ENCODE measurements at places on chromosomes 7 and 10. TPM values are rescaled to one million over a fixed set of nuclear protein-coding genes. Genes with fewer than 3 reads are reported as not detected.
A peak's percentile ranks its signal among the peaks of the same experiment; 100 is the strongest.

Gene MEOX2
- total RNA-seq, result not detected

Gene STEAP4
- not detected for total RNA-seq

Gene PPP1R9A
- total RNA-seq, result not detected

Gene C10orf71
- total RNA-seq, result not detected

Gene TPK1
- total RNA-seq, result 19.1 TPM

GRCh38 chr7:44767912-44768627, 19.4 kb downstream of the ZMIZ2 start:
- peak overlapping the region; percentile 39 for H3K27ac ChIP-seq
- H3K36me3 ChIP-seq, result peaks cover 32% of the 10 kb centered on the region
- H3K4me1 ChIP-seq, result peaks cover 35% of the 10 kb centered on the region
- H3K27me3 ChIP-seq, result no peaks in the 10 kb centered on the region
- no peak for DNase-seq

DNA sequence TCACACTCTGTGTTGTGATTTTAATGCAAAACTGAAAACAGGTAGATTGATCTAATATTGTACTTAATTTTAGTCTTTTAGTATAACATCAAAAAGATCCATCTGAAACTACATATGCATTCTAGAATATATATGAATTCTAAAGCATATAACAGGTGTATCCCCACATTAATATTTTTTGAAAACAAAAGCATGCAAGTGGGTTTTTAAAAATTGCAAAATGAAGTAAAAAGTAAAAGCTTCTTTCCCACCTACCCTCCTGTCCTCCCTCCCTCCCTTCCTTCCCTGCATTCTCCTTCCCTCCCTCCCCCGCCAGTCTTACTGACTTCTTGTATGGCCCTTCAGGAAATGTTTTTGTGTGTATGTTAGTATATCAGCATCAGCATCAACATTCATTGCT, 14.6 kb upstream of the STMP1 start:
- no peaks in the 10 kb centered on the region for H3K4me1 ChIP-seq
- no peak for DNase-seq
- H3K36me3 ChIP-seq, result peaks cover 24% of the 10 kb centered on the region

GRCh38 chr10:36538953-36539586, 586.3 kb upstream of the ANKRD30A start:
- H3K4me1 ChIP-seq, result no peaks in the 10 kb centered on the region
- H3K4me3 ChIP-seq, result no peak overlapping the region
- DNase-seq, result no peak
- no peak overlapping the region for H3K27ac ChIP-seq

- H3K4me1 ChIP-seq, result peaks cover 7% of the 10 kb centered on the region
- no peak for DNase-seq
- no peak overlapping the region for H3K4me3 ChIP-seq
- no peak overlapping the region for H3K27ac ChIP-seq
- H3K36me3 ChIP-seq, result no peaks in the 10 kb centered on the region
Measured at GRCh38 chr7:157926107-157926506, 589.3 kb downstream of the DNAJB6 start.

- no peak overlapping the region for H3K4me3 ChIP-seq
- no peak overlapping the region for H3K27ac ChIP-seq
Measured at GRCh38 chr7:30722187-30722586, 29.7 kb upstream of the INMT start.

DNA sequence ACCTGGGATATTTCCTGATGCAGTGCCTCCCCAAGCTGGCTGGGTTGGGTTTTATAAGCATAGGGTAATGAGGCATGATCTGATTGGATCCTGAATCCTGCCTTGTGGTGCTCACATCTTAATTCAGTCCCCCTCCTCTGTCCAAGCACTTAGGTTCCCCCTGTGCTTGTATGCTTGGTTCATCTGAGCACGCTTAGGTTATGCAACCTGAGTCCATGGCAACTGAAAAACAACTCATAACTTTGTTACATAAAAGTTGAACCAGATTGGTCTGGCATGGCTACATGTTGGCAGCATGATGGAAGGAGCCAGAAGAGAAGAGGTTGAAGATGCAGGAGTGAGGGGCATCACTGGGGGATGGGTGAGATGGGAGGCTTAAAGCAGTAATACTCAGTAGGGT, 57.3 kb upstream of the OSBPL3 start:
- no peak for DNase-seq
- no peak overlapping the region for H3K27ac ChIP-seq
- no peak overlapping the region for H3K4me3 ChIP-seq

DNA sequence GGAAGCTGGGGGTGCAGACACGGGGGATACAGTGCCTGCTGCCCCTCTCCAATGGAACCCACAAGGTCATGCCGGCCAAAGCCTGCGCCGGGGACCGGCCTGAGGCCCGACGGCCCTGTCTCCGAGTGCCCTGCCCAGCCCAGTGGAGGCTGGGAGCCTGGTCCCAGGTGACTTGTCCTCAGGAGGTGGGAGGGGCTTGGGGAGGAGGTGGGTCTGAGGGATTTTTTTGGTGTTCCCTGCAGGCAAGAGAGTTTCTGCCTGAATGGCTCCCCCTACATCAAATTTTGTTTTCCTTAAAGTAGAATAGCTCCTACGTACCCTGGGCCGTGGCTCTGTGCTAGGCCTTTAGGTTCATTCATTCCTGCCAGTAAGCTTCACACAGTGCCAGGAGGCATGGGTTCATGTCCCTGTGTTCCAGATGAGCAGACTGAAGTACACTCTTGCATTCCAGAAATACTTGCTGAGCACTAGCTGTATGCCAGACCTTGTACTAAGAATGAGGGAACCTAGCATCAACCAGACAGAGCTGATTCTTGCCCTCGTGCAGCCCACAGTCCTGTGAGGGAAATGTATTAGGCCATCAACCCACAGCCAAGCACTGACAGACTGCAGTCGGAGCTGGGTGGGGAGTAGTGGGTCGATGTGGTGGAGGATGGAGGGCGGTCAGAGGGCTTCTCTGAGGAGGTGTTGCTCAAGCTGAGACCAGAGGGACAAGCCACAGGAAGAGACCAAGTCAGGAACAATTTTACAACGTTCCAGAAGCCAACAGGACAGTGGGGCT, 31.1 kb downstream of the TBATA start:
- H3K36me3 ChIP-seq, result no peaks in the 10 kb centered on the region
- DNase-seq, result no peak
- H3K27ac ChIP-seq, result no peak overlapping the region
- no peaks in the 10 kb centered on the region for H3K27me3 ChIP-seq

DNA sequence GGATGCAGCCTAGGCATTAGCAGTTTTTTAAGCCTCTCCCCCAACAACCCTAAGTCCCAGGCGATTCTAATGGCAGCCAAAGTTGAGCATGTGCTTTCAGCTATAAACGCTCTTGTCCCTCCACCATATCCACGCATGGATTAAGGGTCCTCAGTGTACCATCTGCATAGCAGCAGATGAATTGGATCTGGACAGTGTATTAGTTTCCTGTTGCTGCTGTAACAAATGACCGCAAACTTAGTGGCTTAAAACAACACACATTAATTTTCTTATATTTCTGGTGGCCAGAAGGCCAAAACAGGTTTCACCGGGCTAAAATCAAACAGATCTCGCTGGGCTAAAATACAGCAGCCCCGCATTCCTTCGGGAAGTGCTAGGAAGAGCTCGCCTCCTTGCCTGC, 13.1 kb downstream of the TSPAN33 start:
- H3K4me1 ChIP-seq, result no peaks in the 10 kb centered on the region
- H3K36me3 ChIP-seq, result no peaks in the 10 kb centered on the region
- DNase-seq, result no peak
- no peak overlapping the region for H3K4me3 ChIP-seq

DNA sequence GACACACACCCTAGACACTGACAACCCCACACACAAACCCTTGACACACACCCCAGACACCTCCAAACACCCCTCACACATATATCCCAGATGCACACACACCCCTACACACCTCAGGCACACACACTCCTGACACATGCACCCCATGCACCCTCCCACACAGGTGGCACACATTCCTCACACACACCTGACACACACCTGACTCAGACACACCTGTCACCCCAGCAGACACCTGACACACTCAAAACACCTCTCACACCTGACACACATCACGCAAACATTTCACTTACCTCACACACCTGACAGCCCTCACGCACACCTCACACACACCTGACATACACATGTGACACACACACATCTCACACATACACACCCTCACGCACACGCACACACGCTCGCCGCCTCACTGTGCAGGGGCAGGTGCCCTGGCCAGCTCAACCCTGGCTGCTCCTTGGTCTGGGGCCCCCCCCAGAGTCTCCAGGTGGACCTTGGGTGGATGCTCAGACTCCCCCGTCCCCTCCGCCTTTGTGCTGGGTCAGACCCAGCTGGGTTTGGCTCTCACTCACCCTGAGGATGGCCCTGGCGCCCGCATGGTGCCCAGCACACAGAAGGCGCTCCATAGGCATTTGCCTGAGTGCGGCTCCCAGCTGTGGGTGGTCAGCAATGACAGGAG, 3.1 kb upstream of the CALY start:
- peaks cover 2% of the 10 kb centered on the region for H3K4me1 ChIP-seq
- H3K36me3 ChIP-seq, result no peaks in the 10 kb centered on the region
- no peak for DNase-seq
- peaks cover 16% of the 10 kb centered on the region for H3K27me3 ChIP-seq
- no peak overlapping the region for H3K4me3 ChIP-seq

GRCh38 chr7:728602-729001, 1.5 kb upstream of the PRKAR1B start:
- no peak for DNase-seq
- H3K27me3 ChIP-seq, result no peaks in the 10 kb centered on the region
- peak overlapping the region; percentile 86 for H3K4me3 ChIP-seq
- peaks cover 27% of the 10 kb centered on the region for H3K4me1 ChIP-seq
- no peak overlapping the region for H3K27ac ChIP-seq

GRCh38 chr10:76278811-76279460, 847.5 kb downstream of the LRMDA start:
- no peak for DNase-seq
- no peaks in the 10 kb centered on the region for H3K27me3 ChIP-seq
- no peaks in the 10 kb centered on the region for H3K4me1 ChIP-seq
- H3K4me3 ChIP-seq, result no peak overlapping the region

GRCh38 chr7:46072722-46073121, 151.7 kb upstream of the IGFBP3 start:
- no peak overlapping the region for H3K4me3 ChIP-seq
- H3K4me1 ChIP-seq, result no peaks in the 10 kb centered on the region
- DNase-seq, result no peak
- no peaks in the 10 kb centered on the region for H3K36me3 ChIP-seq
- no peak overlapping the region for H3K27ac ChIP-seq

GRCh38 chr10:43208147-43209073, 58.5 kb downstream of the RASGEF1A start:
- H3K36me3 ChIP-seq, result no peaks in the 10 kb centered on the region
- no peak overlapping the region for H3K27ac ChIP-seq
- H3K27me3 ChIP-seq, result no peaks in the 10 kb centered on the region
- peak; percentile 8 for DNase-seq
- no peak overlapping the region for H3K4me3 ChIP-seq

GRCh38 chr7:128830231-128831177, at the start of gene FLNC:
TSS of gene FLNC (plus strand) at chr7:128830406. CDS start at chr7:128830638, 232 bp downstream.
- no peaks in the 10 kb centered on the region for H3K36me3 ChIP-seq
- peaks cover 11% of the 10 kb centered on the region for H3K4me1 ChIP-seq
- peak; percentile 51 for DNase-seq
- H3K27me3 ChIP-seq, result peaks cover 38% of the 10 kb centered on the region

DNA sequence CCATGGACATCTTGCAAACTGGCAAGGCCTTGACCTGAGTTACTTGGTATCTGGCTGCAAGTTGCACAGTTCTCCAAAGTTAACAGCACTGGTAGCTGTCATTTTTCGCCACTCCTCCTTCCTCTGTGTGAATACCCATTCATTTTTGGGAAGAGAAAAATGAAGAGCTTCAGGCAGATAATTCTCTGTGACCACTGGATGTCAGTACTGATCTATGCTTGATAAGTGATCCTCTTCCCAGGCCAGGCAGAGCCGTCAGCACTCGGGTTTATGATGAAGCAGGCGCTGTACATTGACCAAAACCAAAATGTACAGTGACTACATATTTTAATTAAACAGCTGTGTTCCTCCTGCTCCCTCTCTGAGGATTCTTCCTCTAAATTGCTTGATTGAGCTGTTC, 55.9 kb upstream of the PDZD8 start:
- DNase-seq, result no peak
- no peaks in the 10 kb centered on the region for H3K36me3 ChIP-seq
- no peak overlapping the region for H3K27ac ChIP-seq
- no peaks in the 10 kb centered on the region for H3K4me1 ChIP-seq

GRCh38 chr10:4733150-4733842, 92.7 kb upstream of the AKR1E2 start:
- H3K4me3 ChIP-seq, result no peak overlapping the region
- H3K36me3 ChIP-seq, result no peaks in the 10 kb centered on the region

DNA sequence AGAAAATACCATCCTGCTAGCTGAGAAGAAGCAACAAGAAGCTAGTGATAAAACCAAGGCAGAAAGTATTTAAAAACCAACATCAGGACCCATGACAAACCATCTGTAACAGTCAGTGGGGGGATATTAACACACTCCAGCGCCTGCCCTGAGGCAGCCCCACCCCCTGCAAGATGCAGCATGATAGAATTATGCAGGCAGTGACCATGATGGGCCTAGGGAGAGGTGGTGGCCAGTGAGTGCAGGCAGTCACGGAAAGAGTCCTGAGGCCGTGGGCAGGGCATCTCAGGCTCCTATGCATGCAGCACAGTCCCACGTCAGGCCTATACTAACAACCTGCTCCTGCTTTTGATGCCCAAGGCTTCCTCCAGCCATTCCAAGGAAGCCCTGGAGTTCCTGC, 686.9 kb downstream of the GRID1 start:
- H3K36me3 ChIP-seq, result no peaks in the 10 kb centered on the region
- DNase-seq, result no peak
- no peaks in the 10 kb centered on the region for H3K4me1 ChIP-seq
- no peak overlapping the region for H3K27ac ChIP-seq
- H3K4me3 ChIP-seq, result no peak overlapping the region
- peaks cover 4% of the 10 kb centered on the region for H3K27me3 ChIP-seq

GRCh38 chr7:106358103-106358663, 73.4 kb upstream of the NAMPT start:
- peaks cover 54% of the 10 kb centered on the region for H3K27me3 ChIP-seq
- no peak for DNase-seq
- no peak overlapping the region for H3K4me3 ChIP-seq
- H3K4me1 ChIP-seq, result peaks cover 6% of the 10 kb centered on the region
- H3K36me3 ChIP-seq, result no peaks in the 10 kb centered on the region
- H3K27ac ChIP-seq, result no peak overlapping the region

Data from activated CD4-positive, alpha-beta memory T cell treated with anti-CD3 and anti-CD28 coated beads for 36 hours (primary cell).